ENCODE measurements at places on chromosomes 16 and 17.
A peak's percentile ranks its signal among the peaks of the same experiment; 100 is the strongest.

GRCh38 chr17:29347831-29348629 is 42.1 kb upstream of the TAOK1 start:
- DNase-seq, result no peak

GRCh38 chr16:82603784-82604411 is 22.9 kb upstream of the CDH13 start:
- DNase-seq, result no peak

GRCh38 chr16:83245061-83245460 is 562.7 kb upstream of the HSBP1 start:
- DNase-seq, result no peak

- no peak for DNase-seq
These were observed 364.1 kb downstream of the FOXL1 start for GRCh38 chr16:86942151-86943051.

GRCh38 chr16:82280867-82281266 is 110.8 kb upstream of the MPHOSPH6 start:
- no peak for DNase-seq

GRCh38 chr17:12808723-12809122 is 19.4 kb downstream of the ARHGAP44 start:
- DNase-seq, result no peak

- DNase-seq, result no peak
These were observed 5.9 kb downstream of the AXIN1 start for GRCh38 chr16:346587-346986.

DNA sequence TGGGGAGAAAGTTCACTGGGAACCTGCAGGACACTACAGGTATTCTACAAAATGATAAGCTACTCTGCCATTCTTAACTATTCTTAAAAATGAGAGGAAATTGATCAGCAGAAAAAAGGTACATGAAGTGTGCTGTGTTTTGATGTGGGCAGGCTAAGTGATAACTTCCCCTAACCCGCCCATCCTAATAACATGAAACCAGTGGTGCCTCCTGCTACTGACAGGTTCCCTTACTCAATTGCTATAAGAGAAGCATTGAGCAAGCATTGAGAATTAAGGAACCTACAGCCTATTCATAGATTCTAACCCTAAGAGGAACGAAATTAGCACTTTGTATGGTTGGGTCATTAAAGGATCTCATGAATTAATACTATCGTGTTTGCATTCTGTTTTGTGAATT is 18.9 kb downstream of the XYLT1 start:
- no peak for DNase-seq

DNA sequence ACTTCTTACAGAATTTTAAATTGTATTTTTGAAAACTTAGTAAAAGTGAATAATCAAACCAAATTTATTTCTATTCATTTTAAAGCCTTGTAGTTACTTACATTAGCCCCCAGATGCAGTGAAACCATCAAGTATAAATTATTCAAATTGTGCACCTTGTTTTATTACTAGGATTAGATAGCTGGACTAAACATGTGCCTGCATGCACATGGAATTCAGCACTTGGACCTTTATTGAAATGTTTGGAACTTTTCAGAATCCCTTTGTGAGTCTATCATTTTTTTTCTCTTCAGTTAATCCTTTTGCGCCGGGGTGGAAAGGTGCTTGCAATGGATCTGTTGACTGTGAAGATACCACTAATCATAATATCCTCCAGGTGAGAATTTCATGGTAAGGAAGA is 4.7 kb downstream of the ZPBP2 start:
- DNase-seq, result no peak

GRCh38 chr16:48613061-48613957 is 3.3 kb upstream of the N4BP1 start:
- DNase-seq, result peak; percentile 88

- no peak for DNase-seq
These were observed 22.9 kb downstream of the KLHDC4 start for GRCh38 chr16:87742781-87743490.

GRCh38 chr17:6831661-6832263 is at the start of gene TEKT1:
TSS of gene TEKT1 (minus strand) at chr17:6831729. CDS start at chr17:6830376, 1,353 bp downstream.
- peak; percentile 82 for DNase-seq

DNA sequence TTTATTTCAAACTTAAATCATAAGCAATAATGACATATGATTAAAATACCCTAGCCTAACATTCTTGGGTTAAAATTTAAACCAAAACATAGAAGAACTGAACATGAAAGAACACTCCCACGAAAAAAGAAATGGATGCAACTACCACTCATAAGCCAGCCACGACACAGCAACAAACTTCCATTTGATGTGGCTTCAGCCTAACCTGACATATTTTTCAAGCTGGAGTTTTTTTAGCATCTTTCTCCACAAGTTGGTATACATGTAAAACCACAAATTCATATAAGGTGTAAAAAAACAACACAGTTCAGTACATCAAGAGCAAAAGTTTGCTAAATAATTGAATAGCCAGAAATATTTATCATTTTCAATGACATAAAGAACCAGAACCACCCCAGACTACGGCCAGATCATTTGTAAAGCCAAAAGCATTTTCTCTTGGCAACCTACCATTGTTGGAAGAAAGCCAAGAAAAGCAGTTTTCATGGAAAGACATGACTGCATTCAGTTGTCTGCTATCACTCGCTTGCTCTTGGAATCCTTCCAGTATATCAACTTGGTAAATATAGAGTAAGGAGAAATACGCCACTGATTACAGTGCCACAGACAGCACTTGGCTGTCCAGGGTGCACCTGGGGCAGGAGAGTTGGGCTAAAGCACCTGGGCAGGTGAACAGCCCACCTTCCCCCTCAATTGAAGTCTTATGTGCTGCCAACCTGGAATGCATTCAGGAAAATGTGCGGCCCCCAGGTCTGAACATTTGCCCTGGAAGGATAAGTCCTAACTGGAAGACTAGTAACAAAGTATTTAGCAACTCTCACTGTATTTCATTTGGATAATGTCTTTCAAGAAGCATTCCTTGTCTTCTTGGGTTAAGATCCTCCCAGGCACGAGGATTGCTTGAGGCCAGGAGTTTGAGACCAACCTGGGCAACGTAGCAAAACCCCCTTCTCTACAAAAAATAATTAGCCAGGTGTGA is 60.5 kb downstream of the CREBBP start:
- no peak for DNase-seq

DNA sequence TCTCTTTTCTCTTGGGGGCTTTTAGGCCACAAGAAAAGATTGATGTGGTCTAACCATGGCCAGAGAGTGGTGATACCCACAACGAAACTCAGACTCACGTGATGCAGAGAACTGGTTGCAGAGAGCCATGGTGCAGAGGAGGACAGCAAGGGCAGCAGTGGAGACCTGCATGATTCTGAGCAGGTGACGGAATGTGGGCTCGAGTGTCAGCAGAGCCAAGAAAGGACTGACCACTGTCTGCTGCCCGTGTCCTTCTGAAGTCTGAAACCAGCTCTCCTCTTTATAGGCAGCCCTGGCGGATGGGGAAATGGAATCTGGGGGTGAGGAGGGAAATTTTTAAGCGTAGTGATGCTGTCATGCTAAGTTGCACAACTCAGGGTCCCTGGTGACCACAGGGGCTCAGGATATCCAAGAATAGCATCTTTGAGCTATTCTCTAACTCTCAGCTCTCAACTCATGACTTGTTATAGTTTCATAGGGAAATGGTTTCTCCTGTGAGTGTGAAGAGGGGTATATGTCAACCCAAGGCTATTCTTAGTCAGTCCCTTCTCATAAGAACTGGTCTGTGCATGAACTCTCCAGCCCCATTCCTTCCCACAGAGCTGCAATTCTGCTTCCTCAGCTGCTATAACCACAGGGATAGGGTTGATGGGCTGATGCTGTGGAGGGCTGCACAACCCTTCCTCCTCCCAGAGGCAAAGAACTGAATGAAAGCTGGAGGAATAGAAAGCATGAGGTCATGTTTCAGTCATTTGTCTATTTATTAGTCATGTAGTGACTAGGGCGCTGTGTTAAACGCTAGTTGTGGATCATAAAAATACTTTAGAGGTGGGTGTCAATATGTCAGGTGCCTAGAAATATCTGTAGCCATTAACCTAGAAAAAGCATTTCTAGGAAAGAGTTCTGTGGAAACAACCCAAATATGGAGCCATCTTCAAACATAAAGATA is at the start of gene CCL3:
CCL3 (minus strand) TSS at position 256 of the 949 bp plus-strand sequence; CDS start at position 171, 85 bp downstream.
- DNase-seq, result peak; percentile 82

- no peak for DNase-seq
These were observed 401.3 kb downstream of the WWOX start for GRCh38 chr16:78500659-78501270.

DNA sequence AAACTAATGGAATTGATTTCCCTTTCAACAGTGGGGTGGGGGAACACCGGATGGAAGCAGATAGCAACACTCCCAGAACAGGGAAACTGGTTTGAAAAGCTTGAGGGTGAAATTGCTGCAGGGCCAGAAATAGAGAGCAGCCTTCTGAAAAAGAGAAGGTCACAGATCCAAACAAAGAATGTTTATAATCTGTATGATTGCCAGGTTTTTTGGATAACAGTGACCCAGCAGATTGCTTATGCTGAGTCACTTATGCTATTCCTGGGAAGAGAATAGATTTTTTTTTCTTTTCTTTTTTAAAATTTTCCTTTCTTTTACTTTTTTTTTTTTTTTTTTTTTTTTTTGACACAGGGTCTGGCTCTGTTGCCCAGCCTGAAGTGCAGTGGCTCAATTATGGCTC is 641.3 kb downstream of the KCNJ2 start:
- DNase-seq, result no peak

DNA sequence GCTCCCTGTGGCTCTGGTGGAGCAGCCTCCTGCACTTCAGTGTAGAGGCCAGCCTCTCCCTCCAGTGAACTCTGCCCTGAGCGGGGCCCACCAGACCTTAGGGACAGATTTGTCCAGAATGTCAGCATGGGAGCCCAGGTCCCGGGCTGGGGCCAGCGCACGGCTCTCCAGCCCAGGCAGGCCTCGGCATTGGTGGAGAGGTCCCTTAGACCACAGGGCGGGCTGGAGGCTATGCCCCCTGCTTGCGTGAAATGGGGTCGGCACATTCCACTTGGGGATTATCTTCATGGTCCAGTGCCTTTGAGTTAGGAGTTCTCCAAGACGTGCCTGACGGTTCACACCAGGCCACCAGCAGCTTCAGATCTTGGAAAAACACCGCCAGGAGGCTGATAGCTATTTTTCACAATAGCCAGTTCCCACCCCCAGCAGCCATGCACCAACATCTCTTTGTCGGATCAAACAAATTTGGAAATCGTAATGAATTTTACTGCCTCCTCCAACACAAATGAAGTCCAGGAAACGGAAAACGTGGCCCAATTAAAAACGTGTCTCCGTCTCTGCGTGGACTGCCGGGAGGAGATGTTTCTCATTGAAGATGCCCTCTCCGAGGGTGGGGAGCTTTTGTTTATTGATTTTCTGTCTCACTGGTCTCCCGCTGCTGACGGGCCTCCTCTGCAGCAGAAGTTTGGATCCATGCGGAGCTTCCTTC is 110.0 kb upstream of the CIBAR2 start:
- no peak for DNase-seq

GRCh38 chr16:11833951-11834695 is 17.2 kb downstream of the RSL1D1 start:
- no peak for DNase-seq

DNA sequence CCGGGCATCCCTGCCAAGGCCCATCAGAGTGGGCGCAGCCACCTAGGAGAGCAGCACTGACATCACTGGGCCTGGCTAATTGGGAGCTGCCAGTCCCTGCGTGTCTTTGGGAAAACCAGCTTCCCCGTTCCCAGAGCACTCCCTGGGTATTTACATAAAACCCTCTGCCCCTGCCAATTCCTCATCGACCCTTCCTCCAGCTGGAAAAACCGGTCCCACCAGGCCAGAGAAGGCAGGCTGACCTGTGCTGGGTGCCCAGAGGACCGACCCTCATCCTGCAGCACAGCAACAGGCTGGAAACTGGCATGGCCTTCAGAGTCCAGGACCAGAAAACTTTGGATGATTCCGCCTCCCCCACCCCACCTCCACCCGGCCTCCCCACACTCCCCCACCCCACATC is 8.2 kb upstream of the FOXN1 start:
- no peak for DNase-seq

- no peak for DNase-seq
These were observed 250.7 kb downstream of the NTN1 start for GRCh38 chr17:9271989-9272388.

- DNase-seq, result no peak
These were observed 860 bp upstream of the DCAF7 start for GRCh38 chr17:63549289-63549945.

DNA sequence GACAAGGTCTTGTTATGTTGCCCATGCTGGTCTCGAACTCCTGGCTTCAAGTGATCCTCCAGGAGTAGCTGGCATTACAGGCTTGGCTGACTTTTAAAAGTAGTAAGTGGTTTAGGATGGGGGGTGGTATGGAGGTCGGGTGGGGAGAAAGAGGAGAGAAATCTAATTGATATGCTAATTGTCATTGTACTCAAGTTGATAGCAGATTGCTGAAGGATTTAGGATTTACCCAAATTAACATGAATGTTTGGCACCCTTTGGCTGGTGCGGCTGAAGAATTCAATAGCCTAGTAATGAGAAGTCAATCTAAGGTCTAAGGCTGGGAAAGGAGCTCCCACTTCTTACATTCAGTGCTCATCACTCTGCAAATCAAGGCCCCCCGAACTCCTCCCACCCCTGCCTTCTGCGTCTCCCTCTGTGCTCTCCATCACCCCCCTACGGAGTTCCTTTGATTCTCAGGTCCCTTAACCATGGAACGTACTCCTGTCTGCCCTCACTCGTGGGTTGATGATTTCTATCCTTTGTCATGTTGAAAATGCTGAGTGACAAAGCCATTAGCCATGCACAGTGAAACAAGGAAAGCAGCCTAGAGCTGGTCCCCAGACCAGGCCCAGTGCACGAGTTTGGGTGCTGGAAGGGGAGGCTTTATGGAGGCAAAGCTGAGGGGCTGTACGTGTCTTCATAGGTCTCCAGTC is 17.3 kb downstream of the CDH13 start:
- DNase-seq, result no peak

DNA sequence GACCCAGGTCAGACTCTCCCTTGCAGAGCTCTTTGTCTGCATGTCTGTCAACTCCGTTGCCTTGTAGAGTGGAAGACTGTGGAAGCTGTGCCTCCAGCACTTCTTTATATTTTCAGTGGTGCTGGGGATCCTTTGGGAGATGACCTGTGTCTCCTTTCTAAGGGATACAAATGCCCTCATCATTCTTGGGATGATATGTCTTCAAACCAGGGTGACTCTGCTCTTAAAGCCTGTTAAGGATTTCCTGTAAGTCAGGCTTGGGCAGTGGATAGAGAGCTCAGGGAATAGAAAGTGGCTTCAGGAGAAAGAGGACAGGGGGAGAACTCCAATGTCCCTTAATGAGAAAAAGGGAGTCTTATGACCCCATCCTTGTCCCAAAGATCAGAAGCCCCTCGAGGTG is 1.5 kb downstream of the HOXB3 start:
- no peak for DNase-seq

DNA sequence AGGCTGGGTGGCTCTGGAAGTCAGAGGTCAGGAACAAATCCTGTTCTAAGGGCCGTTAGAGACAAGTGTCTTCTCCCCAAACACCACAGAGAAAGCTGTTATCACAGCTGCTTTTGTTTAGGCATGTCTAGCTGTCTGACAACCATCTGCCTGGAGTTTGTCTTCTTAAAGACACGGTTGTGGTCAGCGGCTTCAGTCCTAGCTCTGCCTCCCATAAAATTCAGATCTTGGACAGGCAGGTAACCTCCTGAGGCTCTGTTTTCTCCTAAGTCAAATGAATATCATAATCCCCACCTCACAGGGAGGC is 2.3 kb upstream of the ITGA3 start:
- no peak for DNase-seq
